Putamen (tissue), 1 donor: ENCODE measurements at places on chromosomes 2 and 18.

DNA sequence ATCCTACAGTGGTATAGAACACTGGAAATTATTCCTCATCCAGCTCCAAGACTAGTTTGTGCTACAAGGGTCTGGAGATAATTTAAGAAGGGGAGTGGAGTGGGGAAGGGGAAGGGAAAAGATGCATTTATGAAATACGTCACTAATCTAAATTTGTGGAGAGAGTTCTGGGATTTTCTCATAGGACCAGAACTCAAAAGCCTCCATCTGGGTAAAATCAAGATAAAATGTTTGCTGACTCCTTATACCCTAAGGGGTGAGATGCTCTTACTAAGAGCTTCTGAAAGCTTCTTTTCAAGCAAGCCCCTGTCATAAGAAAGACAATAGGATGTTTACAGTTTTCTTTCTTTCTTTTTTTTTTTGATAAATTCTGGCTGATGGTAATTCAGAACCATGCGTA, 88.5 kb upstream of the RBMS1 start:
- no peak for DNase-seq

DNA sequence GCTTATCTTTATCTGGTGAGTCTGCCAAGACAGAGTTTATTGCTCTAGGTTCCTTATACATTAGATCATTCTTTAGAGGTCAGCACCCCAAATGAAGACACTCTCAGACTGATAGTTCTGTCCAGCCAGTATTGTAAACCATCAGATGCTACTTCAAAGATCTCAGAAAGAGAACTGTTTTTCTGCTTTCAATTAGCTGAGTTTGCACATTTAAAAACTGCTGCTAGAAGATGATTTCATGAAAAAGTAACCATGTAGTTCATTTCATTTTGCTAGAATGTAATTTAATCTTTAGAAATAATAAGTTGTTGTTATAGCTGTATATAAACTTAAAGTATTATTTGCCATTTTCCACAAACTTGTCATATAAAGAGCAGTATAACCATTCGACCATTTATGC, 344.5 kb upstream of the ATP5MC3 start:
- no peak for DNase-seq

DNA sequence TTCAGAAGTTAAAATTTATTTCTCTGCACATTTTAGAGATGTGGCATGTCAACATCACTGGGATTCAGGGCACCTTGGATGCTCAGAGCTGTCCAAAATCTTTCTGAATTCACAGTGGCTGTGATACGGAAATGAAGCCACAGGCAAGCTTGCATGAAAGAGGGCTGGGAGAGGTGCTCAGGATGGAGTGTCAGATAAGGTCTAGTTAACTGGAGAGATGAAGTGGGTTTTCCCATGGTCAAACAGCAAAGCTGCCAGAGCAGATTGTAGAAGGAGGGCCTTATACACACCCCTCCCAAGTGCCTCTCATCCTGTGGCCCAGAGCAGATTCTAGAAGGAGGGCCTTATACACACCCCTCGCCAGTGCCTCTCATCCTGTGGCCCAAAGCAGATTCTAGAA, 286.8 kb upstream of the PXDN start:
- no peak for DNase-seq

GRCh38 chr2:65300134-65300760, 72.6 kb downstream of the ACTR2 start:
- no peak for DNase-seq

DNA sequence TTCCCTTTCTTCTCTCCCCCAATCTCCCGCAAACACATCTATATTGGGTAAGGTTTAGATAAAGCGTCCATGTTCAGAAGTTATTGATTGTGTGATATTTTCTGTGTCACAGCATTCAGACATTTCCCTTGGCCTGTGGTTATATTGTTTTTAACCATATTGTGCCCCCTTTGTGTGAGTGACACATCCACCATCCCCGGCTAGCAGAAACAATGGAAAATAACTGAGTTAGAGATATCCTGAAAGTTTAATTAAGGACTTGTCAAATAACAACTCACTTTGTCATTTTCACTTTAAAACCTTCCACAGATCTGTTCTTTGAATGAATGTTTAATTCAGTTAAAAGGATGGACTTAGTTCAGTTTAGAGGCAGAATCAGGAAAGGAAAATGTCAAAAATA, 151.0 kb downstream of the KCNJ3 start:
- DNase-seq: no peak
